Activated T-cell treated with anti-CD3 and anti-CD28 coated beads for 48 hours (primary cell): ENCODE measurements at places on chromosomes 12 and 14.

DNA sequence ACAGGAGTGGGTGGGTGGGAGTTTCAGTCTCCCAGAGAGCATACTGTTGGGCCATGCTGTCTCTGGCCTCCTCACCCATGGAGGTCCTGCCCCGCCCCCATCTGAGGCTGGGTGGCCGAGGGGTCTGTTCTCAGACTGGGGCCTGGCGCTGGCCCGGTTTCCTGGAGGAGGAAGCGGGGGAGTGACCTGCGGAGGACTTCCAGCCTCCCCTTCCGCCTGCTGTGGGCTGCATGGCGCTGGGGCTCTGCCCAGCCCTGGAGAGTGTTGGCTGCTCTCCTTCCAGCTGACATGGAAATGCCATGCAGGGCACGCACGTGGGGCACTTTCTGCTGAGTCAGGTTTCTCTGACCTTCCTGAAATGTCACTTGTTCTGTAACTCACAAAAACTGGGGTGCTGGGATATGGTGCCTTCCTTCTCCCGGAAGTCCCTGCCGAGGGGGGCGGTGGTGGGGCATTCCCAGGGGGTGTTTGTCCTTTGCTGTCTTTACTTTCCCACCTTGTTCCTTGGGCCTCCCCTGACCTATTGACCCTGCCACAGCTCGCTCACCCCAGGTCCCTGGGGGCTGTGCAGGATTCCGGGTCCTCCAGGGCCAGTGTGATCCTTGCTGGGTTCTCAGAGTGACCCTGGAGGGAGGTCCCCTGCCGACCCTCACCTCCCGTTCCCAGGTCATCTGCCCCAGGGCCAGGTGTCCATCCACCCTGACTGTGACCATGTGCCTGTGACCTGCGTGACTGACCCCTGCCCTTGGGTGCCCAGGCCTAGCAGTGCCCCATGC, 23.6 kb downstream of the PACS2 start:
- DNase-seq: no peak

DNA sequence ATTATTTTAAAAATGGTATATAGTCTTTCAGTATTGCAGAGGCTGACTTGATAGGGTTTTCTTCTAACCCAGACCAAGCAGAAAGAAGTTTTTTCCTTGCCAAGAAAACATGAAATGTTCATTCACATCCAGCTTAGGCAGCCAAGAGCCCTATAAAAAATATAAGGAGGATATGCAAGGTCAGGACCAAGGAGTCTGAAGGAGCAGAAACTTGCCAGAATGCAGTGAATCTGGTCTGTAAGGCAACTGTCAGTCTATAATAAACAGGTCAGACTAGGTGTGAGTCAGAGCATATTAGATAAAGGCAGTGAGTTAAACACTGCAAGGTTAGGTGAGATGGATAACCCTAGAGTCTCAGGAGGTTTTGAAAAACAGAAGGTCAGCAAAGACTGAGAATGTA, 645.5 kb downstream of the C12orf50 start:
- DNase-seq: no peak

DNA sequence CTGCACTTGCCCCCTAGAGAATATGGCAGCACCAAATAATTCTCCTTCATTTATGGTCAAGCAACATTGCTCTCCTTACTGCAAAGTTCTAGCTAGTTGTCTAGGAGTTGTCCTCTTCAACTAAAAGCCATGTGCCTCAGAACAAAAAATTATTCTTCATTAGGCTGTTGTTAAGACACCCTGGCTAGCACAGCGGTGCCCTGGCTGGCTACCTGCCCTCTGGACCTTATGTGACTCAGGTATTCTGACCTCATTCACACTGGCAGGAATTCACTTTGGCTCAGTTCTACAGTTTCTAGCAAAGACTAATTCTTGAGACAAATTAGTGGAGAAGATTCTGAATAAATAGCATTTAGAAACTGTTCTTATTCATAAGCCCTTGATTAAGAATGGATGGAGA, 224.4 kb upstream of the KRR1 start:
- DNase-seq: no peak

DNA sequence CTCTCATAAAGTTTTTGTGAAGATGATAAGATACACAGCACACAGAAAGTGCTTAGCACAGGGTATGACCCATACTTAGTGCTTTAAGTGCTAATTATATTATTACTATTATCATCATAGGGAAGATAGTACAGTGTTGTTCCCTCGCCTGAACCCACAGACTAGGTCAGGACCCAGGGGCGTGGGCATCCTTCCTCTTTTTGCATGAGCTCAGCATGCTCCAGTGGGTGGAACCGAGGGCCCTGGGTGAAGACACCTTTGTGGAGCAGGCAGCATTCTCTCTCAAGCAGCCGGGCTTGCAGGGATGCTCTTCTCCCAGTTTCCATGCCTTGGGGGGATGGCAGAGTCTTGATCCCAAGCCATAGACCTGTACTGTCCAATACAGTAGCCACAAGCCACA, 34.8 kb downstream of the CRACR2A start:
- DNase-seq: no peak

GRCh38 chr12:113276306-113276705, 55.0 kb downstream of the TPCN1 start:
- DNase-seq: no peak

- no peak for DNase-seq
Measured at GRCh38 chr12:119417440-119417839, 82.9 kb downstream of the CCDC60 start.

DNA sequence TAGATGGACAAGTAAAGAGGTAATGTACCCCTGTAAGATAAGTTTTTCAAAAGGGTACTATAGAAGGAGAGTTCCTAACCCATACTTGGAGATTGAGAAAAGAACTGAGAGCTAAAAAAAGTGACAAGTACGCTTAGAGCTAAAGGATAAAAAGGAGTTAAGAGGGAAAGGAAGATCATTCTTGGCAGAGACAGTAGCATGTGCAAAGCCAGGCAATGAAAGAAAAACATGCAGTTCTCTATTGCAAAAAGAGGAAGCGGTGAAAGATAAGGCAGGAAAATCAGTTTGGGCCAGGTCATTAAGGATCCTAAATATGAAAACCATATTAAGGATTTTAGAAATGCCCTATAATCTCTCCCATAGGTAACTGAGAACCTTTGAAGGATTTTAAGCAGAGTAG, 500.4 kb upstream of the GARIN6 start:
- DNase-seq: no peak

DNA sequence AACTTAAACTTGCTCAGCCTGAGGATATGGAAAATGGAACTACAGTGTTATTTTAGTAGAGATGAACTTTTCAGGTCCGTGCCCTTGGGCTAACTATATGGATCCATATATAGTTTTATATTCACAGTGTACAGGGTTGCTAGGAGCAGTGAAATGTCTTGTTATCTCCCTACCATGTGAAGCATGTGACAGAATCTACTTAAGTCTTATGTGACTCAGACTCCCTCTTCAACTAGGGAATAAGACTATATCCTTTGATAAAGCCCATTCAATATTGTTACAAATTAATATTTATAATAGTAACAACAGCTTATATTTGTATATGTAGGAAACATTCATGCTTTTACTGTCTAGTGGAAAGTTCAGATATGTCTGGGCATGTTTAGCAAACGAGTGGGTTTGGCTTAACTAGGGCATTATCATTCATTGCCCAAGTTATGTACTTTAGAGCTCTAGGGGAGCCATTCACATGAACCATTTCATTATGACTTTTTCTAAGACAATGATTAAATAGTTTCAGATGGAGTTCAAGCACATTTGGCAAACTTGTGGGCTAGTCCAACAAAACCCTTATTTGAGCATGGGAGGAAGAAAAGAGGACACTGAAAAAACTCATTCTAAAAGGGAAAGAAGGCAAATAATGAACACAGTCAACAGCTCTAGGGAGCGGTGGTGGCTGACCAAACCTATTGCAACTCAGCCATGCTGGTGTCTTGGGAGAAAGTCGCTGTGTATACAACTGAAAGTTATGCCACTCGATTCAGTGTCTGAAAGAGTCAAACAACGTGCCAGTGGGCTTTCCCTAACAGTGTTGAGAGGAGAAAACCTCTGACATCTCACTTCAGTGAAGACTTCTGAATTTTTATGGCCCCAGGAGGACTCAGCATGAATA, 305.9 kb upstream of the G2E3 start:
- DNase-seq: no peak

DNA sequence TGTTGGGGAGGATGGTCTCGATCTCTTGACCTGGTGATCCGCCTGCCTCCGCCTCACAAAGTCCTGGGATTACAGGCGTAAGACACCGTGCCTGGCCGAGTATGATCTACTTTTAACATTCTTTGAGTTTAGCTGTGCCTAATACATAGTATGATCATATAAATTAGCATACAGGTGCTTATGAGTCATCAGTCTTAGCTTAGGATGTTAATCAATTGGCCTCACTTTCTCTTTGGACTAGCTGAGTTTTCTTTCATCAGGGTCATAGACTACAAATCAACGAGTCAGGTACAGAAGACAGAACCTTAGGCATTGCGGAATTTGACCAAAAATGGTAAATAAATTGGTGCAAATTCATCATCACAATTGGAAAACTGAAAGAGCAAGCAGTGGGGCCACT, 2.2 kb downstream of the SLC25A21 start:
- no peak for DNase-seq

DNA sequence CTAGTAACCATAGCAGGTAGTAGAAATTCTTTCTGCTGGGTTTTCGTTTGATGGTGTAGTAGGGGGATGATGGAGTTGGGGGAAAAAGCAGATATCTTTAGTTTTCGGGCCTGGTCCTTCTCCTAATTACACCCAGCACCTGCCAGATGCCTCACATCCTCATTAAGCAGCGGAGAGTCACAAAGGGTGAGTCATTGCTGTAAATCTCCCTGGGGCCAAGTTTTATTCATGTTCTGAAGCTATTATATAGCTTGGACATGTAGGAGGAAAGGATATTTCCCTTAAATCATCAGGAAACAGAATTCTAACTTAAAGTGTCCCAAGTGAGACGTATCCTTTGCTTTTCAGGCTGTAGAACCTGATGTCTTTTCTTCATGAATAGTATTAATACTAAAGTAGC, 4.9 kb upstream of the NECAP1 start:
- DNase-seq: no peak

GRCh38 chr14:100581228-100582145, 5.7 kb downstream of the BEGAIN start:
- no peak for DNase-seq

DNA sequence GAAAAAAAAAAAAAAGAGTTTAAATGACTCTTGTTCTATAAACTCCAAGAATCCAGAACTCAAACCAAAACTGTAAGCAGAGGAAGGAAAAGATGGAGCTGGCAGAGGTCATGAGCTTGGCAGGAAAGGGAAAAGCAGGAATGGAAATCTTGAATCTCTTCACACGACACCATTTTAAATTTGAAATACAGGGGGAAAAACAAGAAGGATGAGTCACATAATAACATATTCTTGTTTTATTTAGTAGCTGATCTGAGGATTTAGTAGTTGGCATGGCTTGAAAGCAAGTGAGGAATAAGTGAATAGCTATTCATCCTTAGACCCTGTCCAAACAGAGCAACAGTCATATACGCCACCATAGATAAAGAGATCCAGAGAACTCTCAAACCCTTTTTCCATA, 35.0 kb downstream of the EPS8 start:
- no peak for DNase-seq

DNA sequence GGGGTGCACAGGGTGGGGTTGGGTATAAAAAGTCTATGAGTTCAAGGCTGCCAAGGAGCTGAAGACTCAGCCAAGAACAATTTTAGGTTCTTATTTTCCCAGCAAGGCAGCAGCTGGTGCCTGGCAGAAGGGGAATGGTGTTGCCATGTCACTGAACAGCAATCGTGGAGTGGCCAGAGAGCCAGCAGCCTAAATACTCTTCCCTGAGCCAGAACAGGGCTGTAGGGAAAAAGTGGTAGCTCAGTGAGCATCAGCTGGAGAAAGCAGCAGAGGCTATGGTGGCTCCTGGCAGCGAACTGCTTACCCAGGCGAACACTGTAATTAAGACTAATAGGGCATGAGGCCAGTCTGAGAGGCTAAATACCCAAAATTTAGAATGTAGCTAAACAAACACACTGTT, 334.9 kb downstream of the RMST start:
- DNase-seq: no peak

DNA sequence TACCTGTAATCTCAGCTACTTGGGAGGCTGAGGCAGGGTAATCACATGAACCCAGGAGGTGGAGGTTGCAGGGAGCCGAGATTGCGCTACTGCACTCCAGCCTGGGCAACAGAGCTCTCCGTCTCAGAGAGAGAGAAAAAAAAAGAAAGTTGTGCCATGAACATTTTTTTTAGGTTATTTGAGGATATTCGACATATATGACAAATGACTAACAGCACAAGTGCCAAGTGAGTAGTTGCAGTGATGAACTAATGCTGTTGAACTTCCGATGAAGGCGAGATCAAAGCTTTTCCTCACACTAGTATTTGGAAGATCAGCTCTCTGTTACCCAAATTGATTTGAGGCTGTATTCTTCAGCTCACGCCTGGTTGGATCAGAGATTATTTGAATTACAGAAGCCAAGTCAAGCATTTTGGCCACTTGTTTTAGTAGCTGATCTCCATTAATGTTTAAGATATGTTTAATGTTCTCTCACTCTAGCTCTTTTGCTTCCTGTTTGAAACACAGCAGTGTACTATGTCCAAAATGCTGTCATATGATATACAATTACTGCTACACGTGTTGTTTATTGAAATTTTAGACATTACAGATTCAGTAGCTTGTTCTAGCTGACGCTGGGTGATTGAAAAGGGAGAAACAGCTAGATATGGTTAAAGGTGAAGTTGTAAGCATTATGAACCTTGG, 43.4 kb downstream of the WDR20 start:
- no peak for DNase-seq

- DNase-seq: no peak
Measured at GRCh38 chr14:53874704-53875103, 81.9 kb downstream of the BMP4 start.

DNA sequence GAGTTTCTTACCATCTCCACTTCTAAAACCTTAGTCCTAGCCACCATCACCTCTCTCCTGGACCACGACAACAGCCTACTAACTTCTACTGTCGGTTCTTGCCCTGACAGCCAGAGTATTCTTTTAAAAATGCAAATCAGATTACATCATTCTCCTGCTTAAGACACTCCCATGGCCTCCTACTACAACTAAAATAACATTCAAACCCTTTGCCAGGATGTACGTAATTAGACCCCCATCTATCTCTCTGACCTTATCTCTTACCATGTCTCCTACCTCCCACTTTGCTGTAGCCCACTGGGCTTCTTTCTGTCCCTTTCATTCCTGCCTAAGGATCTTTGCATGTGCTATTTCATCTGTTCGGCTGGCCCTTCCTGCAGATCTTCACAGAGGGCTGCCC, 27.6 kb downstream of the TRIM9 start:
- no peak for DNase-seq

DNA sequence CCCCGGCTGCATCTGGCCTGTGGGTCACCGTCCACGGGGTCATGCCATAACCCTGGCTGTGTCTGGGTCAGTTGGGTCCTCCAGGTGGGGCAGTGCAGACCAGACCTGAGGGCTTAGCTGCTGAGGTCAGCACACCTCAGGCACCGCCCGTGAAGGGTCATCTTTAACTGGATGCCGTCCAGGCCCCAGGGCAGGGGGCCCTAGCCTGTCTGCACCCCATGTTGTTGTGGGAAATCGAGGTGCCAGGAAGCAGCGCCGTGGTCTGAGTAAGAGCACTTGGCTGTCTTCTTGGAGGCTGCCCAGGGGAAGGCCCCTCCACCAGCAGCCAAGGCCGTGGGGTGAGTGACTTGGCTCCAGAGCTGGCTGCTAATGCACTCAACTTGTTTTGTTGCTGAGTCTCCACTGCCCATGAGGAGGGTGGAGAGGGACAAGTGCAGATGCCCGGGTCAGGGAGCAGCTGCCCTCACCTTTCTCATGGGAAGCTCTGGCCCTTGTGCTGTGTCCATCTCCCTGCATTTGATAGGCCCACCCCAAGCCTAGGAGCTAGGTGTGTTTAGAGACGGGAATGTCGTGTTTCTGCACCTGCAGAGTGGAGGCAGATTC, 317.2 kb downstream of the TMEM121 start:
- no peak for DNase-seq

- no peak for DNase-seq
Measured at GRCh38 chr14:57749267-57749666, 116.6 kb downstream of the SLC35F4 start.
